Amniotic epithelial cell (primary cell): ENCODE measurements at places on chromosomes 3 and 15.
A peak's percentile ranks its signal among the peaks of the same experiment; 100 is the strongest.

- DNase-seq = no peak
Observed at GRCh38 chr3:79148786-79149185, 619.0 kb downstream of the ROBO1 start.

DNA sequence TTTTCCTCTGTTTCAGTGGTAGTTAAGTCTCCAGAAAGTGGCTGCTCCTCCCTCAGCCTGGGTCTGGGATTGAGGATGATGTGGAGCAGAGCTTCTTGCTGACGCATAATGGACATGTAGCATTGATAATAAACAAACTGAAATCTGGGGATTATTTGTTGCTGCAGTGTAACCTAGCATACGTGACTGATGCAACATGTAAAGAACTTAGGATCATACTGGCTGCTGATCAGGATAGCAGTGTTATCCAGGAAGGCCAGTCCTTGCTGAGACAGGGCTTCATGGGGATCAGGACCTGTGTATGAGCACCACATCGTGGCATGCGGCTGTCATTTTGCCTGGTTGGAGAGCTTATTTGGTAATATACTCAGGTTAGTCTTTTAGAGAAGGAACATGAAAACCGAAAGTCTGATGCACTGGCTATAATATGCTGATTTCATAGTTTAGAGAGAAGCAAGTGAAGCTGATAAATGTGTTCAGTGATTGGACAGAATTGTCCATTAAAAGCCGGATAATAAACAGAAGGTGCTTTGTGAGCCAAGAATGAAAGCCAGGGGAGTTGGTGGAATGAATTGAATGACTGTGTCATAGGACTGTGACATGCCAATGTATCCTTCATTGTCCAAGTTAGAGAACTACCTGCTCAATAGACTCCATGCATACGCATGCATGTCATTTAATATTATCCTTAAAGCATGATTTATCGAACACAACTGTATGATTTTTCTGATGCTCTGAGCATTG lies 4.1 kb downstream of the MINAR1 start:
- no peak for DNase-seq

DNA sequence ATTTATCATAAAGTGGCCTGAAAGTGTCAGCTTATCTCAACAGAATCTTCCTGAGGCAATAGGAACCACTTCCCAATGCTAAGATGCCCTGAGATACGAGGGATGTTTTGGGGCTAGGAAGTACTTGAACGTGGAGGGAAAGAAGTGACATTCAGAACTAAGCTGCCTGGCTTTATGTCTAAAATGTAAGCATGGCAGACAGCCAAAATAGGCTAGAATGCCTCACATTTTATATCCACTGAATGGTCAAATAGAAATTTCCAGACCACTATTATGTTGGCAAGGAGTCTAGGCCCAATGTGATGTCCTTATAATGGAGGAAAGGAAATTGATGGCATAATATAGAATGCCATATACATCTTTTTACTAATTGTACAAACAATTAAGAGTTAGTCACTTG lies 154.9 kb downstream of the PEX5L start:
- DNase-seq = no peak

DNA sequence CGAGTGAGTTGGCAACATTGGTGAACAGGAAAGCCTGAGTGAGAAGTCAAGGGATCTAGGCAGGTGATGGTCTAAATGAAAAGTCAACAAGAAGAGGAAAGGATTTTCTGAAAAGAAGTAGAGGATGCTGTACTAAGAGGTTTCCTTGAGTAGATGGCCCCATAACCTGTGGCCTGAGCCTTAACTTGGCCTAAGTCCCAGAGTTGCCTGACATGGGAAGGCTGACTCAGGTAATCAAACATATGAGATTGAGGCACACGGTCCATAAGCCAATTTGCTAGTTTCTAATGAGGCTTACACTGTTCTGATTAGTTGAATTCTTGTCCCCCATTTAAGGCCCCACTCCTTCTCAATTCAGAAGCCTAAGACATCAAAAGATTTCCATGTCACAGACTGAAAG lies 262.5 kb upstream of the LMCD1 start:
- no peak for DNase-seq

DNA sequence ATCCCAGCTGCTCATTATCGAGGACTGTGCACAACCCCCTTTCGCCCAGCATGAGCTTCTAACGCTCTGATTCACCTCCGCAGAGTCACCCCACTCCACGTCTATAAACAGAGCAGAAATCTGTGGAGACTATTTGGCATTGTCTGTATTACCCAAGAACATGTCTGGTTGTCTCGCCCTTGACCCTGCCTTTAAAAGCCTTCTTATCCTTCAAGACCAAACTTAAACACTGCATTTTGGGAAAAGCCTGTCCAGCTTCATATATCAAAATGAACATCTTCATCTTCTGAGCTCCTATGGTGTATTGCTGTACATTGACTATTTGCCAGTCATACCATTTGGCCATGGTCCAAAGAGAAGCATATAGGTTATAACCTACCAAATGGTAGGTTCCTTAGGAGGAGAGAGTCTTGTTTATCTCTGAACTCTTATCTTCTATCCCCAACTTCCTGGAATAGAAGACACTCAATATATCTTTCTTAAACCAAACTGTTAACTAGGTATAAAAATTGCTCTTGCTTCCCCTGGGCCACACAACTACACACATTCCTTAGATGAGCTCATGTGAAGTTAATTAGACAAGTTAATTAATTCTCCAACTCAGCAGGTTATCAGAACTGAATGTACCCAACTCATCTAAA lies 90.1 kb downstream of the FBN1 start:
- DNase-seq = peak; percentile 96

DNA sequence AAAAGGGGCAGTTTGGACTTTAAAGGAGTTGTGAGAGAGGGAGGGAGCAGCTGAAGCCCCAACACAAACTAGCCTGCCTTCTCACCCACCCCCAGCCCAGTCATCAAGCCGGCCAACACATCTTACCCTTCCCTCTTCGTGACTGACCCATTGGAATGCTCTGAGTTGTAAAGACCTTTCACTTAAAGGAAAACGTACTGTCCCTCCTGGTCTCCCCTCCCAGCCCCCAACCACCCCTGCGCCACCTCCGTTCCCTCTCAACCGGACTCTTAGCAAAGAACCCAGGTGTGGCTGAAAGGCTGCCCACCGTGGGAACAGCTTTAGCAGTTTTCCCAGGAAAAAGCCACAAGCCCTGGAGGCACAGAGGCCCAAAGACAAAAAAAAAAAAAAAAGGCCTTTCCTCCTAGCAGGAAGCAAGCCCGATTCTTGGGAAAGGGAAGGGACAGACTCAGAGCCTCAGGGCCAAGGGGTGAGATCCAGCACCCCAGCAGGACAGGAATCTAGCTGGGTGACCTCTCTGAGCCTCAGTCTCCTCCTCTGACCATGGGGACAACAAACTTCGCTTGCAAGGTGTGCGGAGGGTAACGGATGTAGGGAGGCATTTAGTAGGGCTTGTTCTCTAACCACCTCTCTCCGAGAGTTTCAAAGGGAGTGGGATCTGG lies 2.4 kb downstream of the CYP11A1 start:
- no peak for DNase-seq

DNA sequence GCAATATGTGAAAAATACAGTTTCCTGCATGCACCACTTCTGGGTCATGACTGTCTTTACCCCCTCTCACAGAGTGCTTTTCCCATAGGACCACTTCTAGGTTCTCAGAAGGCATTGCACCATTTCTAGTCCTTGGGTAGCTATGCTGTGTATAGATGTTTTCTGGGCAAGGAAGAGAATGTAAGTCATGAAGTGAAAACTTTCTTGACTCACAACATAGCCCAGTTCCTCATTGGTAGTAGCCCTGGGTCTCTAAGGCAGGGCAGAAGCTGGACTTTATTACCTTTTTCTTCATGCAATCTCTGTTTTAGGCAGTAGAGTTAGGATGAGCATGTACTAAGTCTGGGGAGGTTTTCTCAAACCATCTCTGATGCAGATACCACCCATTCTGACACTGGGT lies 203.1 kb downstream of the EPHB1 start:
- DNase-seq = no peak

DNA sequence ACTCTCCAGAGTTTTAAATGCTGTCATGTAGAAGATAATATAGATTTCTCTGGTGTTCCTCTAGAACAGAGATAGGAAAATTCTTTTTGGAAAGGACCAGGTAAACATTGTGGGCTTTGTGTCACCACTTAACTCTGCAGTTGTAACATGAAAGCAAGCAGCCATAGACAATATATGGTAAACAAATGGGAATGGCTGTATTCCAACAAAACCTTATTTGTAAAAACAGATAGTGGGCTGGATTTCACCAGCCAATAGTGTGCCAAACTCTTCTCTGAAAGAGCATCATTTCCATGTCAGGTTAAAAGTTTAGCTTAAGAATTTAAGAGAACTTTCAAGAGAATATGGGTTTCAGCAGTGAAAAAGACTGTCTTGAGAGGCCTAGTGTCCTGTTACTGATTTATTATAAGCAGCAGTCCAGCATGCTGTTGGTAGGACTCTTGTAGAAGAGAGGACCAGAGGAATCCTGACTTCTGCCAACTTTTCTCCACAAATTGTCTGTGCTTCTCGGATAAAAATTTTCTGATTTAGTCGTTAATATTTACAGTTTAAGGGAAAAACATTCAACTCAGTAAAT lies 107.7 kb downstream of the TCF12 start:
- DNase-seq = no peak

DNA sequence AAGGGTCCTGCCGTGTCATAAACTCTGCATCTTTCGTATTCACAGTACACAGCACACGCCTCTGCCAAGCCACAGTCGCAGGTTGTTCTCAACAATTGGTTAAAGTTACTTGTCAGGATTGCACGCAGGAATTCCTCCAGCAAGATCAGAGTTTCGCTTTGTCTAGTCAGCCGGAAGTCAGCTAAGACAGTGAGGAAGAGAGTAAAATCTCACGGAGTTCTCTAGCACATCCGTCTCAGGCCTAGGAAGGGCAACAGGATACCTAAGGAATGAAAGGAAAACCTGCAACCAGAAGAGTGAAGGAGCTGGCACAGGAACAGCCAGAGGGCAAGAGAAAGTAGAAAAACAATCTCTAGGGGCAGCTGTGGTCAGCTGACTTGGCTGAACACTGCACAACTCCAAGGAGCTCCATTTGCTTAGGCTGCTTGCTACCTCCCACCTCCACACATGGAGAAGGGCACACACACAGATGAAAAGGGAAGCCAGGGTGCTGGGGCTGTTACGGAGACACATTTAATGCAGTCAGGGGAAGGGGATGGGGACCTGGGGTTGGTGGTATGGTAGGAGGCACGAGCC lies 23.7 kb downstream of the RORA start:
- DNase-seq = no peak

- DNase-seq = no peak
Observed at GRCh38 chr3:157819270-157820156, 286.7 kb downstream of the SHOX2 start.

DNA sequence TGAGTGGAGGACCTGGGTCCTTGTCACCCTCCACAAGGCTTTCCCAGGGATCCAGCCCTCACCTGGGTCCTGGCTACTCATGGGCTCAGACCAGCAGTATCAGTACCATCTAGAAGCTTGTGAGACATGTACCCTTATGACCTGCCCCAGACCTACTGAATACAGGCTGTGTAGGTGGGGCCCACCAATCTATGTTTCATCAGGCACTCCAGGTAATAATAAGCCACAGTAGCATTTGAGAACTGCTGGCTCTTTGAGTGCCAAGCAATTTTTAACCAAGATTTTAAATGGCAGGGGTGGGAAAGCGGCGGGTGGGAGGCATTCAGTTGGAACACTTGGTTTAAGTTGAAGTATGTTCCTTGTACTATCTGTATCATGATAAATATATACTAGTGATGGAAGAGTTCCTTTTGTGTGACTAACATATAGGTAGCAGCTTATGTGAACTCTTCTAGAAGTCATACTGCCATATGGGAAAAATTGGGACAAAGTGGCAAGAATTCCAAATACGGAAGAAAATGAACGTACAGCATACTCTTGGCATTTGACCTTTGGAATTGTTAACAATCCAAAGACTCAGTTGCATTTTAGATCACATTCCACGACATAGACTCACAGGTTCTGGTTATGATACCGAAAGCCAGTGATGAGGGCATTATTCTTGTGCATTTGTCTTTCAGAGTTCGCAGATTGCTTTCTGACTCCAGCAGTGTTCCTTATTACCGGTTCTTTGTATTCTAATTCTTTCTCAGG lies 190.4 kb downstream of the GHSR start:
- peak; percentile 57 for DNase-seq

- DNase-seq = no peak
Observed at GRCh38 chr3:34947834-34948233, 691.5 kb upstream of the ARPP21 start.

- peak; percentile 30 for DNase-seq
Observed at GRCh38 chr3:4493941-4494894, 1.1 kb downstream of the ITPR1 start.
